ENCODE measurements at places on chromosomes 6 and 20. TPM values are rescaled to one million over a fixed set of nuclear protein-coding genes. Genes with fewer than 3 reads are reported as not detected.

Gene CCM2L
- total RNA-seq, result 2.7 TPM

Gene FGD2
- 52.5 TPM for total RNA-seq

Gene FARS2
- 11.6 TPM for total RNA-seq

Gene LY6G6C
- not detected for total RNA-seq

Gene HLA-DOB
- total RNA-seq, result not detected

Gene GPLD1
- 30.3 TPM for total RNA-seq

Gene MPIG6B
- not detected for total RNA-seq

Gene SPATA25
- total RNA-seq, result 16.7 TPM

Gene MAP7
- 6.9 TPM for total RNA-seq

Gene HEY2
- total RNA-seq, result 40.9 TPM

Gene NAPB
- total RNA-seq, result 17.1 TPM

Gene POPDC3
- not detected for total RNA-seq

DNA sequence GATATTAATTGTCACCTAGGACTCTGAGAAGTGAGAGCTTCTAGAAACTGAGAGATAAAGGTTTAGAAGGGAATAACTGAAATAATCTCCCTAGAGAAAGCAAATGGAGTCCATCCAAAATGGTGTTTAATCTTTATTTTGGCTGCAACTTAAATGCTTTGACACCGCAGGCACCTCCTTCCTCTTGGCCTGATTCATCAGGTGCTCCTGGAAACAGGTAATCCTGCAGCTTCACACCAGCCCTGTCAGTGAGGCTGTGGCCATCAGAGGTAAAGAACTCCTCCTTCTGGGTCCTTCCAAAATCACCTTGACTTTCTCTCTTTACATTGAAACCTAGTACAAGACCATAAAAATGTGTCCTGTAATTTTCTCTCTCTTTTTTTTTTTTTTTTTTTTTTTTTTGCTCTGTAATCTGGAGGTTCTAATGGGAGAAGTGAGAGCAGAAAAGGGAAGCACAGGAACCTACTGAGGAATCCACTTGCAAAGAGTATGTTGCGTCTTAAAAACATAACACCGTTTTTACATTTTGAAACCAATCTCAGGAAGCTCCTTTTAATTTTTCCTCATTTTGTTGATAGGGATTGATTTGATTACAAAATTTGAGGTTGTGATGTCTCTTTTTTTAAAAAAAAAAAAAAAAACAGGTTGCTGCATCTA is 124.2 kb downstream of the LRRC1 start:
- DNase-seq, result no peak

- no peak for DNase-seq
Observed at GRCh38 chr6:153758516-153758915, 280.5 kb upstream of the OPRM1 start.

GRCh38 chr6:106510090-106510970 is 119.0 kb downstream of the RTN4IP1 start:
- no peak for DNase-seq

DNA sequence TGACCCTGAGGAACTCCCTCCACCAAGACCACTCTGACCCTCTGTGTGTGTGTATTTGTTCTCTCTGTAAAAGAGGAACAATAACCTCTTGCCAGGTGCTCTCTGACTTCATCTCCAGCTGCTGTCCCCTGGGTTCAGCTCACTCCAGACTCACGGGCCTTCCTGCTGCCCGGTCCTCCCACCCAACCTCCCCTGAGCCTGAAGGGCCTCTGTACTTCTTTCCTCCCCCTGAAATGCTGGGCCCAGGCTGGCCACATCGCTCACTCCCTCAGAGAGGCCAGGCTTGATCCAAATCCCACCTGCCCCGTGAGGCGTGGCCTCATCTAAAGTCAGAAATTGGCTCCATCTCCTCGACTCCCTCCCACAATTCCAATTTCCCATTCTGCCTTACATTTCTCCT is 202.4 kb downstream of the PRKN start:
- DNase-seq, result no peak

DNA sequence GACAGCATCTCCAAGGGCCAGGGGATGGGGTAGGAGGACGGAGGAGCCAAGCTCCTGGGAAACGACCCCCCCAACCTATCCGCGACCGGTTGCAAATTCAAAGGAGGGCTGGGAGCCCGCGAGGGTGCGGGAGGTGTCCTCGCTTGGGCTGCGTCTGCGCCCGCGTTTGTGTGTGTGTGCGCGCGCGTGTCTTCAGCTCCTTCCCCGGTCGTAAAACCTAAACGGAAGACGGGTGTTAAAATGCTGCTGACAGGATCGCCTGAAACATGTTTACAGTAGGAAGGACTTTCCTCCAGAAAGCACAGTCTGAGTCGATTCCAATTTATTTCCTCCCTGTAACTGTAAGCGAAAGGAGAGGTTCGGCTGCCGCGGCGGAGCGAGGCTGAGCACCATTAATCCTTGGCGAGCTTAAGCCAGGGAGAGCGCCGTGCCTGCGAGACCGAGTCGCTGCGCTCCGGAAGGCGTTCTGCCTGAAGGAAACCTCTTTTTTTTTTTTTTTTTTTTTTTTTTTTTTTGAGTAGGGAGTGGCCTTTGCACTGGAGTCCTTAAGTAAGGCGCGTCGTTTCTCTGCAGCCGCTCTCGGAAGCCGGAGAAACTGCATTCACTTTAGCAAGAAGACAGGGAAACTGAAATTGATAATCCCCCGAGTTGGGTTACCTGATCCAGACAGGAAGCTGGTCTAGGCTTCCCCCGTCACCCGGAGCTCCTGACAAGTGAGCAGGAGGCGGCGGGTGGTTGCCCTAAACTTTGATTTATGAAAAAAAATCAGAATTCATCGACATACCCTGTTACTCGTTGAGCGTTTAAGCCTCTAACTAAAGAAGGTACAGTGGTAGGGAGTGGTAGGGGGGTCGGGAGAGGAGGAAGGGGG is 4.8 kb upstream of the SOX4 start:
- DNase-seq, result no peak

DNA sequence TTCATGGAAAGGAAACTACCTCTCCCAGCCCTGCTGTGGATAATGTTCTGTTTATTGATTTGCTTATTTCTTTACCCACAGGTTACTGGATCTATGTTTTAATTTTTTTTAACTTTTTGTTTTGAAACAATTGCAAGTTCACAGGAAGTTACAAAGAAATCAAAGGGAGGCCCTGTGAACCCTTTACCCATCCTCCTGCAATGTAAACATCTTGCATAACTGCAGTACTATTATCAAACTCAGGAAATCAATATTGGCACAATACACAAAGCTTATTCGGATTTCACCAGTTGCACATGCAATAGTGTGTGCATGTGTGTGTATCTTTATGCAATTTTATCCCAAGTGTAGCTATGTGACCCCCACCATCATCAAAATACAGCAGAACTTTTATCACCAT is 398.0 kb downstream of the BTBD3 start:
- no peak for DNase-seq

- DNase-seq, result peak; percentile 73
Observed at GRCh38 chr20:44714701-44715498, at the start of gene CCN5. CCN5 (plus strand) TSS chr20:44715369; CDS start chr20:44715391, 22 bp downstream.

DNA sequence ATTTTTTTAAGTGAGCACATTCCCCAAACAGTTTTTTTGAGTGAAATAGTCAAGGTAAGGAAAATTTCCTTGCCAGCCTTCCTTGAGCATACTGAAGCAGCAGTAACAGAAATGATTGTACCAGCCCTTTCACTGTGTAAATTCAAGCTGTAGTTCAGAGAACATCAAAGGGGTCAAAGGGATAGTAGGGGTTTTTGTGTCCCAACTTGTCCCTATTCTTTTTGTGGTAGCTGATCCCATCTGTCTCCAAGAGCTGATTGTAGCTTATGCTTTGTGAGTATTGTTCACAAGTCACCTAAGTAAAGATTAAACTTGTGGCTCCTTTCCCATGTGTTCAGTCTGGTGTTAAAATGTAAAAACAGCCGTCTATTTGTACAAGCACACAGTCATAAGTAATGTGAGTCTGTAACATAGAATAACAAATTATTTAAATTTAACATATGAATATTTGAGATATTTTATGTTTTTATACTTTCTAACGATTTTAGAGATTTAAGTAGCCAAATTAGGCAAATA is 185.0 kb downstream of the CENPW start:
- no peak for DNase-seq

DNA sequence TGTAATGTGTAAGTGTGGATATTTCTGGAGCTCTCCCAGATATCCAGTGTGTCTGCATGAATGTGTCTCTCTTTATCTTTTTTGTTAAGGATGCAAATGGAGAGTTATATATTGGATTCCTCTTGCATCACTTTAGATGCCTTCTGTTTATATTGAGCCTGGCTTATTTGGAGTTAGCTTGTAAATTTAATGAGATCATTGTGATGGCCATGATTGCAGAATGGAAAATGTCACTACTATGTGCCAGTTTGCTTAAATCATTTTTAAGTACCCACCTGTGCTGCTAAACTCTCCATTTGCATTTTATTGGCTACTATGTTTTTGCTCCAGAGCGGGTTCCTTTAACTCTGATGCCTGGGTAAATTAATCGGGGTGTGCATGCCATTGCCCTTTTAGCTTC is 334.8 kb downstream of the UTRN start:
- DNase-seq, result no peak

- DNase-seq, result no peak
Observed at GRCh38 chr6:24865161-24865560, 66.4 kb upstream of the ARMH2 start.

DNA sequence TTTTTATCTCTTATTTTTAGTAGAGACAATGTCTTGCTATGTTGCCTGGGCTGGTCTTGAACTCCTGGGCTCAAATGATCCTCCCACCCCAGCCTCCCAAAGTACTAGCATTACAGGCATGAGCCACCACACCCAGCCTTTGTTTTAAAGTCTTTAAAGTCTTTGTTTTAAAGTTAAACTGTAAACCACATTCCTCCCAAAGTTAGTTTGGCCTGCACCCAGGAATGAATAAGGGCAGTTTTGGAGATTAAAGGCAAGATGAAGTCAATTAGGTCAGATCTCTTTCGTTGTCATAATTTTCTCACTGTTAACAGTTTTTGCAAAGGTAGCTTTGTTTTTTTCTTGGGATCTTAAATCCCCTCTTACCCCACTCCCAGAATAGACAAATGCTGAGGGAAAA is 63.8 kb downstream of the UBR2 start:
- no peak for DNase-seq

- DNase-seq, result no peak
Observed at GRCh38 chr6:36685926-36686667, 7.6 kb downstream of the CDKN1A start.

- DNase-seq, result no peak
Observed at GRCh38 chr6:56349194-56349593, 101.8 kb upstream of the COL21A1 start.

DNA sequence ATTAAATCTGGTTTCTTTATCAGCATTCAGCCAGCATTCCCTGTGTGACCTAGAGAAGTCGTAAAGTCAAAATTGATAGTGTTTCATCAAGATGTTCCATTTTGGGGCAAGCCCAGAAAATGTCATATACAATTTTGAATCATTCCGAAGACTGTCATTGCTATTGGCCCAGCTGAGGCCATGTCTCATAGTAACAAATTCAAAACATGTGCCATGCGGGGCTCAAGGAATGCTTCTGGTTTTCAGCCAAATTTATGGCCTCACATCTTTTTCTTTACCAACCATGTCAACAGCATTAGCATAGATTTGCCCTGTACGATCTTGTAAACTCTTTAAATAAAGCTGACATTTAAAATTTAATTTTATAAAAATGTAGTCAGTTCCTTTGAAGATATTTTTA is 314.7 kb downstream of the PAX1 start:
- no peak for DNase-seq

DNA sequence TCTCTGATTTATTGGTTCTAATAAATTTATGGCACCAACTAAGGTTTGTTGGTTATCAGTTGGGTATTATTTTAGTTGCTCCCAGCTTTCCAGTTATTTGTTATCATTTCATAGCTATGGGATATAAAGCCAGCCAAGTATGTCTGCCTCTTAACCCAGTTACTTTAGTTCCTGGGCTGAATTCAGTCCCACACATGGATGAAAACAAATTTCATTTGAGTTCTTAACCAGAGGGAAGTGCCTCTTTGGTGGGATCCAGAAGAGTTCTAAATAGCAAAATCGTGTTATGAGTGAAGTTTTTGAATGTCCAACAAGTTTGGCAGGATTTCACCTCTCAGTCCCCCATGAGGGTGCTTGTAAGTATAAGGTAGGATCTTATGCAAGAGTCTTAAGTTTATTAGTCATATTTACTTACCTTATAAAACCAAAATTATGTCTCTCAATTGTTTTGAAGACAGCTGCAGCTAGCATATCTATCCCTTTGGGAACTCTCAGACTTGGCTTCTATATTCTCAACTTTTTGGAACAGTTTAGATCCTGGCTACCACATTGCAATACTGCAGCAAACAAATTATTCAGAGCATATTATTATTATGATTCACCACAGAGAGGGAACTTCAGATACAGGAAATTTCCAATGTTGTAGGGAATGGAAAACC is 683.6 kb downstream of the BCKDHB start:
- no peak for DNase-seq

DNA sequence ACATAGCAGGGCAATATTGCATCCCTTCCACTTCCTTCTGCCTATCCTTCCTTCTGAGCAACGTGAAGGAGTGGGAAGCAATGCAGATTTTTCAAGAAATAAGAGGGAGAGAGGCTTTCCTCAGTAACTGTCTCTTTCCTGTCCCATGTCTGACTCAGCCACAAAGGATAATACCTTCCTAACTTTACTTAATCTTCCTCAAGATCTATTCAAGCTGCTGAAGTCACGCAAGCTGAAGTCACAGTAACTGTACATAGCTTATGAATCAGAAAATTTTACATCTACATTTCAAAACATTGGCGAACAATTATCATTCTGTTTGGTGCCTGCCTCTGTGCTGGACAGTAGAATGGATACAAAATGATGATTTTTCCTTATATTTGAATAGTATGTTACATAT is 86.4 kb upstream of the POU3F2 start:
- no peak for DNase-seq

- DNase-seq, result no peak
Observed at GRCh38 chr6:100160930-100161329, 166.9 kb upstream of the MCHR2 start.

GRCh38 chr20:11158146-11158545 is 484.3 kb upstream of the JAG1 start:
- DNase-seq, result no peak

- no peak for DNase-seq
Observed at GRCh38 chr6:134309227-134309626, 8.7 kb downstream of the SGK1 start.

- no peak for DNase-seq
Observed at GRCh38 chr20:41165001-41165882, 27.9 kb downstream of the PLCG1 start.

- no peak for DNase-seq
Observed at GRCh38 chr6:136886091-136886490, 36.0 kb upstream of the SLC35D3 start.

DNA sequence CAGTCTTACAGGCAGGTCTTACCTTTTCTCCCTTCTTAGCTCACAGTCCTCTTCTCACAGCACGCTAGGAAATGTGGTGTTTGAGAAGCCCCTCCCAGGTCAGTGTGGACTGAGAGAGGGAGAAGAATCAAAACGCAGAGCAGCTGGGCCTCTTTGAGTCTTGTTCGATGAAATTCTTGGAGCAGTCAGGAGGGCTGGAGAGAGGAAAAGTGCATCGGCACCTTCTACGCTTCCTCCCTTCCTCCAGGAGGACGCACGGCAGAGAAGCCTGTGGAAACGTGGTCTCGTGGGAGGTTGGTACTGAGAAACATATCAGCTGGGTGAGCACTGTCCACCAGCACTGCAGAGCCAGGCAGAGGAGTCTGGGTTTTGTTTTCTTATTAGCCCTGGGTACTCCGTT is 52.7 kb downstream of the TXLNB start:
- no peak for DNase-seq

- no peak for DNase-seq
Observed at GRCh38 chr6:164916087-164916486, 393.3 kb downstream of the C6orf118 start.

GRCh38 chr6:153623496-153623895 is 415.5 kb upstream of the OPRM1 start:
- DNase-seq, result no peak
